Activated T-helper 1 cell treated with anti-CD3 and anti-CD28 coated beads, Interleukin-2, amount 50 U/mL, for 16 hours (primary cell): ENCODE measurements at places on chromosomes 1 and 21.

DNA sequence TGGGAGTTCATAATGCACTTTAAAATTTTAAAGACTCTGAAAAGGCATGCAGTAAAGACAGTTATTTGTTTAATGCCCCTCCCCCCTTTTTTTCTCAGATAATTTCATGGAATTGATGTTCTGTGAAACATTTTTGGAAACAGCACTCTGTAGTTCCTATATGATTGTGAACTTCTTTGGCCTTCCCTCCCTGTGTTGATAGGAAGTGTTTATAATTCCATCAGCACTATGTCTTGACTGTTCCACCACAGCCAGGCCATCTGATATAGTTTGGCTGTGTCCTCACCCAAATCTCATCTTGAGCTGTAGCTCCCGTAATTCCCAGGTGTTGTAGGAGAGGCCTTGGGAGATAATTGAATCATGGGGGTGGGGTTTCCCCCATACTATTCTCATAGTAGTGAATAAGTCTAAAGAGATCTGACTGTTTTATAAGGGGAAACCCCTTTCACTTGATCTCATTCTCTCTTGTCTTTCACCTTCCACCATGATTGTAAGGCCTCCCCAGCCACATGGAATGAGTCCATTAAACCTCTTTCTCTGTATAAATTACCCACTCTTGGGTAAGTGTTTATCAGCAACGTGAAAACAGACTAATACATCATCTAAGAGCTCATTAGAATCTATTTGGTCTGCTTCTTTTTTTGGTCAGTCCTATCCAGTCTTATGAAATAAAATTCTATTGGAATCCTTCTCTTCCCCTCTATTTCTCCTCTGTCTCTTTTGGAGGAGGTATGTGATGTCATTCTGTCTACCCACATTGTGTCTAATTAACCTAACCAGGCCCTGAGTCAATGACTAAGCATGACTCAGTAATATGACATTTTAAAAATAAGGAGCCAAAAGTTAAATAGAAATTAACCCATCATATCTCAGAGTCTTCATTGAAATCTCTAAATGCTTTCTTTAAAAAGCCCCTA, 8.9 kb downstream of the CCDC185 start:
- DNase-seq, result no peak

DNA sequence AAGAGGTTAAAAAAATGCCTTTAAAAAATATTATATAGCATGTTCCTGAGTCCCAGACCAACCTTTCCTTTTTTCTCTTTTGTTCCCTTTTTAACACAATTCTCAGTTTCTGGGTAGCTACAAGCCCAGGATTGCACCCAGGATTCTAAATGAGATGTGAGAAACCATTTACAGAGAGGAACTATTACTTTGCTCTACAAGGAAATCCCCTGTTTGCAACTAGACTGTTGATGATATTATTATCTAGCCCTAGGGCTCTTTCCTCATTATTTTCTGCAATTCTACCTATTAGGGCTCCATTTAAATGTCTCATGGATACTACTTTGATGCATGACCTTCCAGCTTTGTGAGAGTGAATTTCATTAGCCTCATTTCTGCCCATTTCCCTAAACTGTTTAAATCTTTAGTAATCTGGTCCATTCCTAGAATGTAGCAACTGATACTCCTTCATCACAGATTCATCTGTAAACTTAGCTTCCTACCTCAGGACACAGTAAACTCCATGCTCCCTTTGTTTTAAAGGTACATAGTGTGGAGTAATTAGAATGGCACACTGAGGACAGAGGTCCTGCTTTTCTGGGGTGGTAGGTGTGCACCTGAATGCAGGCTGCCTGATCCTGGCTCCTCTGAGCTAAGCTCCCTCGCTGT, 7.1 kb upstream of the KIF14 start:
- DNase-seq, result no peak

- DNase-seq, result no peak
These were observed 26.8 kb downstream of the STUM start for GRCh38 chr1:226575436-226575720.

DNA sequence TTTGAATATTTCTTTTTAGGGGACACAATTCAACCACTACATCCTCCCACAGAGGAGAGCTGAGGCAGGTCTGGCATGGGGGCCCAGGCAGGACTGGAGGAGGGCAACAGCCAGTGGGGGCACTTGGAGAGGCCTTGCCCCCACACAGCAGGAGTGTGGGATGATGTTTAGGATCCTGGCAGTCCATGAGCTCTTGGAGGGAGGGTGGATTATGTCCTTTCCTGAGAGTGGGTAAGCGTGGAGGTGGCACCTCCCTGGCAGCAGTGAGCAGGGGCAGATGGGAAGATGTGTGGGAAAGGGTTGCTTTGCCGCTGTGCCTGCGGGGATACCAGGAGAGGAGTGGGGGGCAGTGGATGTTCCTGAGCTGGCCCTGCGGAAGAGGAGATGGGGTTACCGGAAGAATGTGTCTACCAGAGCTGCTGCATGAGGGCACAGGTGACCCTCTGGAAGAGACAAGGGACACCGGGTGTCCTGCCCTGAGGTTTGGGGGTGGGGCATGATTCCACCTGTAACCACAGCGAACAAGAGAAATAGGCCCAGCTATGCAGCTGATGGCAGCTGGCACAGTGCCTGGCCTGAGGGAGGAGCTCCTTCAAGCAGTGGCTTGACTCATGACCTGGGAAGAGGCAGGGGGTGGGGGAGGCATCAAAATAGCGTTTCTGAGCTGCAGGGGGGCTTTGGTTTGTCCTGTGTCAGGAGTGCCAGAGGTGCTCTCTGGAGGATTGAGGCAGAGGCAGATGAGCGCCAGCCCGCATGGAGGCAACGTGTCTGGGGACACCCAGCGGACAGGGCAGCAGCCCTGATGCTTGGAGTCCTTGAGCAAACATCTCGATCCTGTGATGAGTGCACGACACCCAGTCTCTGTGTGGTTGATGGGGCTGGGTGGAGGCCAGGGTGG, 123.9 kb upstream of the TMPRSS2 start:
- DNase-seq, result no peak

DNA sequence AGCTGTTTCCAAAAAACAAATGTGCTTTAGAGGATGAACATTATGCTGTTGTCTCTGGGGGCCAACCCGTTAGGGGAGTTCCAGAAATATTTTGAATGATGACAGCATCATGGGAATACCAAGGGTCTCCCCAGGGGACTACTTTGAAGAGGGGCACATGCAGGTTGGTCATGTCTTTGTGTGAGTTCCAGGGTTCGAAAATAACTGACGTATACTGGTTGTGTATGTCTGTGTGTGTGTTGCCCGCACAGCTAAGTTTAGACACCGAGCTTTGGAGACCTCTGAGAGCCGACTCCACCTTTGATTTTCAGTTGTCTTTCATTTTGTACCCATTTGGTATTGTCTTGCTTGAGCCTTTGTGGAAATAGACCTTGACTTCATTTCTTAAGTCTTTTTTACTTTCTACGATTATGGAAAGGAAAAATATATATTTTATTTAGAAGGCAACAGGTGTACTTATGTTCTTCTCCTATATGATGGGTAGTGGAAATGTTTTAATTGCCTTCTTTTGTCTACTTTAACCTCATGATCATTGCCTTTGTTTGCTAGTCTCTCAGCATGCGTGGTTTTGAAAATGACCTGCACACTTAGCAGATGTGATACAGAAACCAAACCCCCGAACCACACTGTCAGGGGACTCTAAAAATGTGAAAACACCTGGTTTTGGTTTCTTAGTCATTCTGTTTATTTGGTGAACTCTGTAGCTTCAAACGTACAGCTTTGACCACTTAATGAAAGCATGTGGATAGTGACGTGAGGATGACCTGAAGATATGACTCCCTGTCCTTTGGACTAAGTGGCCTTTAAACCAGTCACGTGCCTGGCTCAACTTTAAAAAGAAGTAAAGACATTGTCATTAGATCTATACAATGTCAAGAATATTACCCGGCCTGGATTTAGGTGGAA, 56.5 kb downstream of the GALNT2 start:
- DNase-seq, result no peak

GRCh38 chr1:118698911-118699310, 289.2 kb downstream of the TBX15 start:
- no peak for DNase-seq

DNA sequence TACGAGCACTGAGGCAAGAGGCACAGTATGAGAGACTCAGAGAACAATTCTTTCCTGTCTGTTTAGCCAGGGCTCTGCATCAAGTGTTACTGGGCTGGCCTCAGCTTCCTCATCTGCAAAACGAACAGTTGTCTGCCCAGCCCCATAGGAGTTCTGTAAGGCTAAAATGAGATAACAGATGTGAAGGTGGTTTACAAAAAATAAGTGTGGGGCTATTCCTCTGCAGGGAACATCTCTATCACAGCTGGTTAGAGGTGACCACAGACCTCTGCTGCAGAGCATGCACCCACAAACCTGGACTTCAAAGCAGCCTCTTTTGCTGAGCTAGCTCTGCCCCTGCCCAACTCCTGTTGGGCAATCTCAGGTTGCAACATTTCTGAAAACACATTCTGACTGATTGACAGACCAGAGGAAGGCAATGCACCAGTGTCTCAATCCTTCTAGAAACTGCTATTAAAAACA, 10.5 kb upstream of the OLIG1 start:
- no peak for DNase-seq

- DNase-seq, result no peak
These were observed 186.5 kb downstream of the TGFBR3 start for GRCh38 chr1:91699339-91699974.

DNA sequence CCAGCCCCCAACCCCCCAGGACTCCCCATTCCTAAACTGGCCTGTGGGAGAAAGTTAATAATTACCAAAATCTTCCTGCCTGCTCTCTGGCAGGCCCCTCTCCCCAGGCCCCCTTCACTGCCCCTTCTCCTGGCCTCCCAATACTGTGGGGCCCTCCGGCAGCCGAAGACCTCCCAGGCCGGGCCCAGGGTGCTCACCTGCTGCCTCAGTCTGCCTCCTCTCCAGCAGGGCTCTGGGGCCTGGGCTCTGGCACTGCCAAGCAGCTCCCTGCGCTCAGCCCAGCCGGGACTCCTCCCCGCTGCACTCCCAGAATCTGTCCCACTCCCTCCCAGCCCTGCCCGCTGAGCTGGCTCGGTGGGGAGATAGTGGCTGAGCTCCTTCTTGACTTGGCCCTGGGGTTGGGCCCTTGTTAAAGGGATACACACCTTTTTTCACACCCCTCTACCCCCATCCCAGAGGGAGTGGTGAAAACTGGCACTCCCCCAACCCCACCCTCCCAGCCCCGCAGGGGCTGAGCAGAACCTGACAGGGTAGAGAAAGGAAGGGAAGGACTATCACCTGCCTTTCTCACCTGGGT, at the start of gene S100A16:
TSS of gene S100A16 (minus strand) at position 383 of the 577 bp plus-strand sequence. CDS start 4,986 bp downstream, outside the sequence.
- no peak for DNase-seq

GRCh38 chr1:11321656-11322491, 48.9 kb downstream of the UBIAD1 start:
- DNase-seq, result no peak

GRCh38 chr21:31257265-31257664, 86.8 kb downstream of the TIAM1 start:
- DNase-seq, result no peak

GRCh38 chr1:185487936-185488335, 170.9 kb upstream of the IVNS1ABP start:
- DNase-seq, result no peak

- DNase-seq, result no peak
These were observed 37.8 kb upstream of the POFUT2 start for GRCh38 chr21:45325206-45326168.
